Cerebellar nuclear complex (tissue), 1 donor: ENCODE measurements at places on chromosomes 3 and 15.

GRCh38 chr15:79296583-79296982 lies 14.1 kb downstream of the ANKRD34C start:
- no peak for DNase-seq

GRCh38 chr3:14425581-14426304 lies 23.3 kb downstream of the SLC6A6 start:
- no peak for DNase-seq

DNA sequence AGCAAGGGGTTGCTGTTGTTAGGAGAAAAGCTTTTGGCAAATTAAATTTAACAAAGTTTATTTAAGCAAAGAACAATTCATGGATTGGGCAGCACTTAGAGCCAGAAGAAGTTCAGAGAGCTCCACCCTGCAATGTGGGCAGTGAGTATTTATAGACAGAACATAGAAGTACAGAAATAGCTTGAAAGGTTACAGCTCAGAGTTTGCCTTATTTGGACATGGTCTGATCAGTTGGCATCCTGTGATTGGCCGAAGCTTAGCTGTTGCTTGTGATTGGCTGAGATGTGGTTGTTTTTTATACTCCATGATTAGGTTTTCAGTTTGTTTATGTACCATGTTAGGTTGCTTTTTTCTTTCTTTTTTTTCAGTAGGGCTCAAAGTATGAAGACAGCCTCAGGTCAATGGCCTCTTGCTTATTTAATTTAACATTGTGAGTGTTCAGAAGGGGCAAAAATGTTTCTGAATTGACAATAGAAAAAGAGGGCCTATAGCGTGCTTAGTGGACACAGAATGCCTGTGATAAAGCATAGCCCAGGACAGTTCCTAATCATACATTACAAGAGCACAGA lies 293.8 kb downstream of the IGSF11 start:
- DNase-seq, result no peak

GRCh38 chr15:72168808-72169190 lies 28.8 kb downstream of the GRAMD2A start:
- DNase-seq, result no peak

DNA sequence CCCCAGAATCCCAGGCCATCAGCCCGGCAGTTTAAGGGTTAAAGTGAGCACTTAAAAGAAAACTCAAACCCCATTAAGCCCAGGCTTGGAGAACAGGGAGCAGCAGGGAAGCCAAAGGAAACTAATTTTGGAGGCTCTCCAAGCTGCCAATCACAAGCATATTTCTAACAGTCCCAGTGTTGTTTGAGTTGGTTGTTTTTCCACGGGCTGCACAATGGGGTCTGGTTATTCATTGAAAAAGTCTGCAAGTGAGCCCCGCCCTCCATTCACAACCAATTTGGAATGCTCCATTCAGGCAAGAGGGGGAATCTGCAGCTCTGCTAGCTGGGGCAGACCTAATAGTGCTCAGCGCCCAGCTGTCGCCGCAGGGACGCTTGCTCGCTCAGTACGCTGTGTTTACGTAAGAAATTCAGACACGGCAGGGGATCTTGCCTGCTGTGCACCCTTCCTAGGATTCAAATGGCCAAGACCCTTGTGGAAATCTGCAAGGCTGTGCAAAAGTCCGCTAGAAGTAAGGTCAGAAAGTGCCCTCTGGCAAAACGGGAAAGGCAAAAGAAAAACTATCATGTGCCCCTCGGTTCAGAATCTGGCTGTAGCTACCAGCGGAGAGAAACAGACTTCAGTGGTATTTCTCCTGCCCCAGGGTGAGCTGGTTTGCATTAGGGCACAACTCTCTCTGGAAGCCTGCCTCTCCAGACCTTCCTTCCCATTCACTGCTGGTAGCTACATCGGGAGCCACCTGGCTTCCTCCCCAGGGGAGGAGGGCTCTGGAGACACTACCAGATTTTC lies 11.0 kb downstream of the ETV5 start:
- DNase-seq, result no peak

GRCh38 chr3:181455276-181455675 lies 256.4 kb upstream of the SOX2 start:
- no peak for DNase-seq

DNA sequence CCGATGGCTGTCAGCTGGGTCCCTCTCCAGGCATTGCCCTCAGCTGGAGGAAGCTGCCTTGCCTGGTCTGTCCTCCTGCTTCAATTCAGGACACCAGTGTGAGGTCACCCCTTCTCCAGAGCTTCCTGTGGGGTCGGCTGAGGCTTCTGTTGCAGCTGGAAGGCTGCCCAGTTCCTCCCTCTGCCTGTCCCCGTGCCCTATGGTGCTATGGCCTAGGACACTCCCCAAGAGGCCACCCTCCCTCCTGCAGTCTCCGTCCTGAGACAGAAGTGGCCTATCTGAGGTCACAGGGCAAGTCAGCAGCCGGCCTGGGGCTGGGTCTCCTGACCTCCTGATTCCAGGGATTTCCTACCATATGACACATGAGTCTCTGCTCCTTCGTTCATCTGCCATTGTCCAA lies 57.9 kb downstream of the RASGRF1 start:
- no peak for DNase-seq

GRCh38 chr3:158102242-158103080 lies 3.8 kb downstream of the SHOX2 start:
- DNase-seq, result no peak

- DNase-seq, result no peak
Observed at GRCh38 chr15:38207621-38208020, 45.0 kb upstream of the SPRED1 start.

DNA sequence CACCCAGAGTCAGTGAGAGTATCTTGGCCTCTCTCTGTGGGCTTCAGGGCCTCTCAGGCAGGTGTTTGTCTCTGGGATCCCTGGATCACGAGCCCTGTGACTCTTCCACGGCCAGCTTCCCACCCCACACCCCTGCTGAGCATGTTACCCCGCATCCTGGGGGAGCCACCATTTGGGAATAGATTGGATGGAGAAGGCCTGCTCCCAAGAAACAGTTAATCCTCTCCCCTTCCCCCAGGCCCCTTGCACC lies 15.5 kb upstream of the SRP14 start:
- DNase-seq, result no peak

DNA sequence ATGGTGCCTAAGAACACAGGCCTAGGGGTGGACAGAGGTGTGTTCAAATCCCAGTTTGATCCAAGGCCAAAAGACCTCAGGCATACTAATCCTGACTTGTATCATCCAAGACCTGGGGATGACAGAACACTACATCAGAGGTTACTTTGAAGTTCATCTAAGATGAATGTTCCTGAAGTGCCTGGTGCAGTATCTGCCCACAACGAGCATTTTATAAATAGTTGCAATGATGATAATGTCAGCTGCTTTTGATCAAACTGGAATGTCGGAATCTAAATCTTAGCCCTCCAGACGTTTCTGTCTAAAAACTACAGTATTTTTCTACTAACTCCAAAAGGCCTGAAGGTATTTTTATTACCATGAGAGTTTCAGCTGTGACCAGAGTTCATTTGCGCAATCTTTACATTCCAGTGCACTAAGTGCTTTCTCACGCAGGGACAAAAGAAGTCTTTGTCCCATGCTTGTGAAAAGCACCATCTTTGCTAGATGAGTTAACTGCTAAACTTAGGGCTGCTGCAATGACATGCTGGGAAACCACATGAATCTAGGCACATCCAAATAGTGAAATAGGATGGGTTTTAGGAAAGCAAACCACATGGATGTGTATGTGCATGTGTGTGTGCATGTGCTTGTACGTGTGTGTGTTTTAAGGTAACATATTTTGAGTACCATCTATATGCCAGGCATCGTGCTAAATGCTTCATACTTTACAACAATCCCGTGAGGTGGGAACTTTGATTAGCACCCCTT lies 18.1 kb downstream of the ANXA2 start:
- DNase-seq, result no peak

DNA sequence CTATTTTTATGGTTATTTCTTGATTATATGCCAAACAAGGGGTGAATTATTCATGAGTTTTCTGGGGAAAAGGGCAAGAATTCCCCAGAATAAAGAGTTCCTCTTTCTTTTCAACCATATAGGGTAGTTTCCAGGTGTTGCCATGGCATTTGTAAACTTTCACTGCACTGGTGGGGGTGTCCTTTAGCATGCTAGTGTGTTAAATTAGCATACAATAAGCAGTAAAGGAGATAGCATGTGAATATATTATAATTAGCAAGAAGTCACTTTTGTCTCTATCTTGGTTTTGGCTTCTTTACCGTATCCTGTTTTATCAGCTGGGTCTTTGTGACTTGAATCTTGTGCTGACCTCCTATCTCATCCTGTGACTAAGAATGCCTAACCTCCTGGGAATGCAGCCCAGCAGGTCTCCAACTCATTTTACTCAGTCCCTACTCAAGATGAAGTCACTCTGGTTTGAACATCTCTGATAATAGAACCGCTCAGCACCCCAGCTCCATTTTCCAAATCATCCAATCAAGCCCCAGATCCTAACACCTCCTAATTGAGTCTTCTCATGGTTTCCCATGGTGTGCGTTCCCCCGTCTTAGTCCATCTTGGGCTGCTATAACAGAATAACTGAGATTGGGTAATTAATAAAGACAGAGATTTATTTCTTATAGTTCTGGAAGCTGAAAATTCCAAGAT lies 3.4 kb upstream of the SELENOT start:
- DNase-seq, result no peak

- DNase-seq, result no peak
Observed at GRCh38 chr3:128091586-128091985, 32.0 kb downstream of the RUVBL1 start.

DNA sequence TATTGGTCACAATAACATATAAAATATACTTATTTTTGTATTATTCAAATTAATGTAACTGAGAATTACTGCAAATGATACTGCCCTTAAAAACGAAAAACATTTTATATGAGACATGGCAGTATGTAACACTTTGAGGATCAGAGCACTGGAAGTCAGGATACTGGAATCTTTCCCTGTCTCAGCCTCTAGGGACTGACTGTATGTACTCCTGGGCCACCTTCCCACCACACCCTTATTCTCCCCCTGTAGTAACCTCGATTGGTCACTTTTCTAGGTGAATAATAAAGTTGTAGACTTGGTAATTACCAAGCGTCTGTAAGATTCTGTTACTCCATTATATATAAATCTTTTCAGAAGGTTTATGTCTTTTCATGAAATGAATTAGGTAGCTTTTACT lies 43.0 kb downstream of the LRRC49 start:
- no peak for DNase-seq

GRCh38 chr15:81176291-81176893 lies 20.3 kb upstream of the IL16 start:
- no peak for DNase-seq

- no peak for DNase-seq
Observed at GRCh38 chr3:99920481-99921376, 103.1 kb downstream of the CMSS1 start.

DNA sequence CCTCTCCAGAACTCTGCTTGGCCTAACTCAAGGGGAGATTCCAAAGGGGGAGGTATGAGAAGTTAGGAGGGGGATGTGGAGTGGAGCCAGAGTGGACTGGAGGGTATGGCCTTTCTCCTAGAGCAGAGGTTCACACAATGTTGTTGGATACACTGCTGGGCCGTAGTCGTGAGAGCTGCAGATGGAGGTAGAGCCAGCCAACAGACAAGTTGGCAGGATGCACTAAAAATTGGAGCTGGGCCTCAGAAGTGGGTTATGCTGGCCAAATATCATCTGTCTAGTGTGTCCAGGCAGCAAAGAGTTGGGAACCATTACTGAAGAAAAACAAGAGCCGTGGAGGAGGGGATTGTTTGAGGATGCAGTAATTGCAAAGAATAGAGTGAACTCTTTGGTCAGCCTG lies 27.7 kb upstream of the LRRFIP2 start:
- DNase-seq, result no peak
